ENCODE measurements at places on chromosomes 12 and 14. TPM values are rescaled to one million over a fixed set of nuclear protein-coding genes. Genes with fewer than 3 reads are reported as not detected.

Gene WDR20
- total RNA-seq: 15.1 TPM

Gene CRIP1
- total RNA-seq: 2.6 TPM

Gene KERA
- total RNA-seq: not detected

Gene IGFBP6
- total RNA-seq: 396 TPM

Gene CFAP251
- 6.8 TPM for total RNA-seq

Gene STAT2
- total RNA-seq: 296 TPM

Gene LRP1-AS
- not detected for total RNA-seq
